NCI-H69 (cell line): ENCODE measurements at places on chromosomes 5 and 9.

DNA sequence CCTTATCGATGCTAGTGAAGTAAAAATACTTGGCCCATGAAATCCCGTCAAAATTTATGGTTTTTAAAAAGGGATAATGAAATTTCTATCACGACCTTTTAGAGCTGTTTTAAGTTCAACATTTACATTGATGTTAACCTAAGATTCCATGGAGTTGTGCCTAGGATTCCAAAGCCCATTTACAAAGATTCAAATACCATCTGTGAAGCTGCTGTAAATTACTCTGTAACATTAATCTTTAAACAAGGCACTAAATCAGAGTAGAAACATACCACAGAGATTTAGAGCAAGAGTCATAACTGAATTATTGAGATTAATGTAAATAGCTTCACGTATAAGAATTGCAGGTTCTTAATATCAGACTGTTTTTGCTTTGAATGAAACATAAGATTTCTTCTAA is 17.7 kb downstream of the POU5F2 start:
- no peak for DNase-seq

- no peak for DNase-seq
These were observed 21.1 kb upstream of the IGFBPL1 start for GRCh38 chr9:38445154-38446043.

DNA sequence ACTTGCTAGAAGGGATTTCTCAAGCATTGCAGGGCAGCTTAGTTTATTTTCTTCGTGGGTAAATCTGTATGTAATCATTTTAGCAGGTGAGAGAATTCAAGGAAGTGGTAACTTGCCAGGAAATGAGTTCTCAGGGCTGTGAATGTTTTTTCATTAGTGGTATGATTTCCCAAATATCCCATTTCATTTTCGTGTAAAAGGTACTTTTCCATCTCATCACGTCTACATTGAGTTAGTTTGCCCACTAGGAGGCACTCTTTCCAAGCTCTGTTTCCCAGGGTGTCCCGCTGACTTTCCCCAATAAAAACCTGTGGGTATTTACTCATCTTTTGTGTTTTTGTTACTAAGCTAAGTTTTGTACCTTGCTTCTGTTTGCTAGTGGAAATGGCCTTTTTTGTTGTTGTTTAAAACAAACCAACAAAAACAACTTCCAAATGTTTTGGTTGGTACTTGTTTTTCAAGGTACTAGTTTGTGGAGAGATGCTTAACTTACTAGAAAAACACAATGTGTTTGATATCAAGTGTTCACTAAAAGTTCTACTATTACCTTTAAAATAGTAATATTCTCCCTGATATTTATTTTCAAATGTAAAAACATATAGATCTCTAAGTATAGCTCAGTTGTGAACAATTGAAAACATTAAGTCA is 373.6 kb downstream of the ADGRV1 start:
- peak; percentile 76 for DNase-seq

DNA sequence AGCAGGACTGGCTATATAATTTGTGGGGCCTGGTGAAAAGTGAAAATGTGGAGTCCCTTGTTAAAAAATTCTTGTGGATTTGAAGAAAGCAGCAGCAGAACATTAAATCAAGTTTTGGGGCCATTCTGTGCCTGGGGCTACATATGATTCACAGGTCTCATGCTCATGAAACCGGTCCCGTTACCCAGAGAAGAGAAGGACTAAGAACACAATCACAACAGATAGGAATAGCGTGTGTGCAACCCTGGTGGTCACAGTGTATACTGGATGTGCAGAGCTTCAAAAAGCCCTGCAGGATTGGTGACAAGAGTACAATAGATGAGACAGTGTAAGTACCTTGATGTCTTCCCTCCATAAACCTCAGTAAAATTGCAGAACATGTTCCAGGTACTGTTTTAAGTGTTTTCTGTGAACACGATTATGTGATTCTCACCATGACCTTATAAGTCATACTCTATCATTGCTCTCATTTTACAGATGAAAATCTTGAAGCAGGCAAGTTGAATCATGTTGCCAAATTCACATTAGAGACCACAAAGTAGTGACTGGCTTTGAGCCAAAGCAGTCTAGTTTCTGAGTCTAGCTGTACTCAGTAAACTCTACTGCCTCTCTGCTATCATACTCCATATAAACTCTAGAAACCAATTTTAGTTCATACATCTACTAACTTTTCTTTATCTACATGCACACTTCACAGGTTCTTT is 636.5 kb downstream of the TAF11L14 start:
- peak; percentile 24 for DNase-seq

DNA sequence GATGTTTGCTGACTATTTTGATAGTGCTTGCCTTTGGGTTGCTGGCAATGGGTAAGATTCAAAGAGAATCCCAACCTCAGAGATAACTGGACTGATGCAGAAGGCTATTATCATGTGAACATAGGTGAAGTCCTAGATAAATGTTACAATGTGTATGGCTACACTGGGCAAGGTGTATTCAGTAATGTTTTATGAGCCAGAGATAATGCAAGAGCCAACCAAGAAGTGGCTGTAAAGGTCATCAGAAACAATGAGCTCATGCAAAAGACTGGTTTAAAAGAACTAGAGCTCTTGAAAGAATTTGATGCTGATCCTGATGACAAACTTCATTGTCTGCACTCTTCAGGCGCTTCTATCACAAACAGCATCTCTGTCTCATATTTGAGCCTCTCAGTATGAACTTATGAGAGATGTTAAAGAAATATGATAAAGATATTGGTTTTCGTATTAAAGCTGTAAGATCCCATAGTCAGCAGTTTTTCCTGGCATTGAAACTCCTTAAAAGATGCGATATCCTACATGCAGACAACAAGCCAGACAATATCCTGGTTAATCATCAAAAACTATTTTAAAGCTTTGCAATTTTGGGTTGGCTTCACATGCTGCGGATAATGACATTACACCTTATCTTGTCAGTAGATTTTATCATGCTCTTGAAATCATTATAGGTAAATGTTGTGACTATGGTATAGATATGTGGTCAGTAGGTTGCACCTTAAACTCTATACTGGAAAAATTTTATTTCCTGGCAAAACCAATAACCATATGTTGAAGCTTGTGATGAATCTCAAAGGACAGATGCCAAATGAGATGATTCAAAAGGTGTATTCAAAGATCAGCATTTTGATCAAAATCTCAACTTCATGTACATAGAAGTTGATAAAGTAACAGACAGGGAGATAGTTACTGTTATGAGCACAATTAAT is 41.9 kb upstream of the TNFSF15 start:
- DNase-seq: no peak

DNA sequence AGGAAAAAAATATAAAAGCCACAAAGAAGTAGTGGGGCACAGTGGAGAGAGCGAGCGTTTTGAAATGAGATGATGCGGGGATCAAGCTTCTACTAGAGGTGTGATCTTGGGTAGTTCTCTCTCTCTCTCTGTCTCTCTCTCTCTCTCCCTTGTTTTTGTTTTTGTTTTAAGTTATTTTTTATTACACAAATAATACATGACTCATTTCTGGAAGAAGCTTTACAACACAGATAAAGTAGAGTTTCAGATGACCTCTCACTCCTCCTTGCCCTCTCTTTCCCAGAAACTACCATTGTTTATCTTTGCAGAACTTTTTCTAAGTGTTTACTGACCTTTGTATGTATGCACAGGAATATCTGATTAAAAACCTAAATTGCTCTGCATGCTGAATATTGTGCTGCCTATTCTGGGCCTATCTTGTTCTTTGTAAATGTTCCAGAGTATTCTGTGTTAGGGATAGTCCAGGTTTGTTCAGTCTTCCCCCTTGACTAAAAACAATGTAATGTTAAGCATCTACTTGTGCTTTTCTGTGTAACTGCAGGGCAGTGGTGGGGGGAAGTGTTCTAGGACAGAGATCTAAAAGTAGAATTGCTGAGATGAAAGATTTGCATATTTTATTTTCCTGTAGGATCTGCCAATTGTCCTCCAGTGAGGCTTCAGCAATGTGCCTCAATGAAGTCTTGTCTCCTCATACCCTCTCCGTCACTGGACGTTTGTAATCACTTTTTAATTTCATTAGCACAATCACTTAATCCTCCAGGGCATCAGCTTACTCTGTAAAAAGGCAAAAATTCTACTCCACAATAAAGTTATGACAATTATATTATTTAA is 52.0 kb downstream of the FYB1 start:
- no peak for DNase-seq

GRCh38 chr5:159353661-159354252 is 23.5 kb upstream of the IL12B start:
- DNase-seq: no peak

DNA sequence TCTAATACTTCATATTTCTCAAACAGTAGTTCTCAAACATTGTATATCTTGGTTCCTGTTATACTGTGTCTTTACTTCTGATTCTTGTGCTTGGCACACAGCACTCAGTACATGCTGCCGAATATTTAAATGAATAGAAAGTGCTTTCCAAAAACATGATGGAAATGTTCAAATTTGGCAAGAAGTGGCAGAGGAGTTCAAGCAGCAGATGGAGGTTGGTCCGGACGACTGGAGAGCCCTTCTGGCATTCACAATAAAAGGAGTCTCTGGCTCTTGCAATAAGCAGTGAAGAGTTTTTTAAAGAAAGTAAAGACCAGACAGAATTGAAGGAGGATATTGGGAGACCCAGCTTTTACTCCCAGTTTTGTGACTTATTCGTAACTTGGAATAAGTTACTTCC is 36.3 kb downstream of the TSTD2 start:
- DNase-seq: no peak

- DNase-seq: no peak
These were observed 183.9 kb downstream of the AUH start for GRCh38 chr9:91177661-91178280.

DNA sequence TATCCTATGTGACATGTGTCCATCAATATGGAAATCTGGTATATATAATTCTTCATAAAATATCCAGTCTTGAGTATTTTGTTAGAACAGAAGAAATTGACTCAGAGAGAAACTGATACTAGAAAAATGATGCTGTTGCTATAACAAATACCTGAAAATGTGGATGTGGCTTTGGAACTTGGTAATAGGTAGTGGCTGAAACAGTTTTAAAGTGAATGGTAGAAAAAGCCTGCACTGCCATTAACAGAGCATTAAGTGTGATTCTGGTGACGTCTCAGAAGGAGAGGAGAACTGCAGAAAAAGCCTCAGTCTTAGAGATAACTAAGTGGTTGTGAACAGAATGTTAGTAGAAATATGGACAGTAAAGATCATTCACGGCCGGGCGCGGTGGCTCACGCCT is 634.9 kb upstream of the ZNF608 start:
- DNase-seq: no peak

DNA sequence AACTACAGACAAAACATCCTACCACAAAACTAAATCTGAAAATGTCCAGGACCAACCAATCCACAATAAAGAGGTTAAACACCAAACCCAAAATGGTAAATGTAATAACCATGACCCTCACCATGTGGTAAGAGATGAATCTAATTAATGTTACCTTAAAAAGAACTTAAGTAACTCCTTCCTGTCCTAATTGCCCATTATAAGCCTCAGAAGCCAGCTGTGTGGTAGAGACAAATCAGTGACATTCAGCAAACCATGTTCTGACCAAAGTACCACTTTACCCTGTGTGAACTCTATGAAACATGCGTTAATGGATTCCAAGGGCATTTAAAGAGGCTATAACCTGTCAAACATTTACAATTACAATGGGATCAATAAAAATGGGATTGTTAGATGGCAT is 25.0 kb downstream of the LPAR1 start:
- DNase-seq: peak; percentile 5

DNA sequence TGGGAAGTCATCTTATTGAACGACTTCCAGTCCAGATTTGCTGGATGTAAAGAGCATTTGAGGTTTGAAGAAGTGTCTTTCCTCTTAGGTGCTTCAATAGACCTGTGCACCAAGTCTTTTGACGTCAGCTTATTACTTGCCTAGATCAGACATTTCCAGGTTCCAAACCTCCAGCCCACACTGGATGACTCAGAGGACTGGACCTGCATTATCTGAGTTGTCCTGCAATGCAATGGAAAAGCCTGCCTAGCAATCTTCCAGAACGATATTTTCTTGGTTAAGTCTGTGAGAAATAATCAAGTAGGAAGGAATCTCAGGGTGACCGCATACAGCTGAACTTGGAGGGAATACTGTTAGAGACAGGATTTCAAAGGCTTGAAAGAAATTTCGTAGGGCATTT is 147.2 kb upstream of the MOCS2 start:
- DNase-seq: no peak

GRCh38 chr5:33526755-33527154 is 86.0 kb downstream of the TARS1 start:
- DNase-seq: no peak

DNA sequence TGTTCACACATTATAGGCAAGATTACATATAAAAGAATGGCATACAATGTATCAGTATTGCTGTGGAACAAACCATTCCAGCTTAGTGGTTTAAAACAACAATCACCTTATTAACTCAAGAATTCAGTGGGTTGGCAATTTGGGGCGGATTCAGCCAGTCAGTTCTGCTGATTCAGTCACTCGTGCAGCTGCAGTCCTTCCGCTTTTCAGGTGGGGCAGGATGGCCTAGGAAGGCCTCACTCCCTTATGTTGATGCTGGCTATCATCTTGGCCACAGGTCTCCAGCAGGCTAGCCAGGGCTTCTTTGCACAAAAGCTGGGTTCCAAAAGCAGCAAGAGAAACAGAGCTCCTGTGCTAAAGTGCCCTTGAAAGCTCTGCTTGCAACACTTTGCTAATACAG is 150.6 kb downstream of the MCTP1 start:
- no peak for DNase-seq

DNA sequence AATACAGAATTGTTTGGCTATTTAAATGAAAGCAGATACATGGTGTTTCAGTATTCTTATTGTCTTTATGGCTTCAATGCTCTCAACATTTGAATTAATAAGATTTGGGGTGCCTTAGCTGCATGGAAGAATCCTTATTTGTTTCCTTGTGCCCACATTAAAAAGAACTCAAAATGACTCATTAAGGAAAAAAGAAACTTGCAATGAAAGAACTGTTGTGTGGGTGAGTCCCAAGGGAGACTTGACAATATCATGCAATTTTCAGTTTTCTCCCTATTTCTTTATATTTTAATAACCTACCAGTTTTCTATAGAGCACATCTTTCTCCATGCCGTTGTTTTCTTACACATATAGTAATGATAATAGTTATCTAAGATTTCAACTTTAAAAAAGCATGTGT is 404.0 kb downstream of the PDE4D start:
- DNase-seq: no peak

DNA sequence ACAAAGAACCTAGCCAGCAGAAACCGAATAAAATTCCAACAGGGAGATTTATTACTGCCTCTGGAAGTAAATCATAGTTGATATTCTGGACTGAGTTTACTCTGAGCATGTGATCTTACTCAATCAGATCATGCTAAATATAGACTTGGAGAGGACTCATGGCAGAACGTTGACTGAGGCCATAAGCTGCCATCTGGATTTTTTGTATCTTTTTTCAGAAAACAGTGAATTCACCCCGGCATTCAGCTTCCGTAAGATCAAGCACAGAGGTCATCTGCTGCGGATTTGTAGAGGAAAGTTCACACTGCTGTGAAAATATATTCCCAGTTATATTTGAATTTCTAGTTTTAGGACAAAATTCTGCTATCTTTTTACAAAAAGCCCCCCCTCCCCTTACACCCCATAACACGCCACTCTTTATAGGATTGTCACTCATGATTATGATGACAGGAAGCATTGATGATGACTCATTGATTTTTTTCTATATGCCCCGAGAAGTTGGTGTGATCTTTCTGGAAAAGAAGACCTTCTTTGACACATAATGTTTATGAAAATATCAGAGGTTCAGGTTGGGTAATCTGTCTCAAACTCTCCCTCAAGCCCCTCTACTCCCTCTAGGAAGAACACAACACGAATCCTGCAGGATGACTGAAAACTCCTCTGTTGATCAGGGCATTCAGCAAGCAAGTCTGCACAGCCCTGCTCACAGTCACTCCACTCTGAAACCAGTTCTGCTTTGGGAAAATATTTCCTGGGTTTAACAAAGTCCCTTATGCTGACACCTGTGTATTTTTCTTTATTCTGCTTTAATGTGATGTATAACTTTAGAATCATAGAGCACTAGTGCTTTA is 70.8 kb downstream of the NXNL2 start:
- no peak for DNase-seq
